ENCODE measurements at places on chromosomes 7 and 10.

- H3K27me3 ChIP-seq = peaks cover 15% of the 10 kb centered on the region
- no peak overlapping the region for H3K4me3 ChIP-seq
- no peaks in the 10 kb centered on the region for H3K36me3 ChIP-seq
- H3K4me1 ChIP-seq = no peaks in the 10 kb centered on the region
- no peak for DNase-seq
Measured at GRCh38 chr10:48763403-48763965, 78.8 kb downstream of the WDFY4 start.

GRCh38 chr10:16976803-16977202 is 152.8 kb downstream of the CUBN start:
- no peak overlapping the region for H3K4me3 ChIP-seq
- no peaks in the 10 kb centered on the region for H3K4me1 ChIP-seq
- no peak overlapping the region for H3K27ac ChIP-seq
- no peak for DNase-seq
- no peaks in the 10 kb centered on the region for H3K36me3 ChIP-seq

DNA sequence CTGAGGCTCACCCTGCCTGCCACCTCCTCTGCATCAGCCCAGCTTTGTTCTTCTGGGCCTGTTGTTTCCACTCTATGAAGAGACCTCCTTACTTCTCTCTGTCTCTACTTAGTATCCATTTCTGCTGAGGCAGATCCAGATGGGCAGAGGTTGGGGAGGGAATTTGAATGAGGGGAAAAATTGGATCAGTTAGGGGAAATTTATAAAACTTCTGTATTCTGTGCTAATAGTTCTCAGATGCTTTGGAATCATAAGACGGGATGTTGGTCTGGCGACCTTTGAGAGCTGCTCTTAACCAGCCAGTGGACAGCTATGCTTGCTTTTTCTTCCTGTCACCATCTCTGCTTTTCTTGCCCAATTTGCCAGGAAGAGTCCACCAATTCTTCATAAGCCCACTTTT is 55.5 kb downstream of the AUTS2 start:
- DNase-seq = no peak
- no peak overlapping the region for H3K4me3 ChIP-seq
- H3K4me1 ChIP-seq = no peaks in the 10 kb centered on the region
- H3K36me3 ChIP-seq = no peaks in the 10 kb centered on the region
- H3K27me3 ChIP-seq = no peaks in the 10 kb centered on the region

GRCh38 chr7:101950450-101951119 is 133.2 kb downstream of the CUX1 start:
- H3K27ac ChIP-seq = no peak overlapping the region
- no peaks in the 10 kb centered on the region for H3K4me1 ChIP-seq
- peaks cover 6% of the 10 kb centered on the region for H3K36me3 ChIP-seq
- H3K27me3 ChIP-seq = no peaks in the 10 kb centered on the region
- DNase-seq = no peak
- H3K4me3 ChIP-seq = no peak overlapping the region

- peak overlapping the region; percentile 45 for H3K27ac ChIP-seq
- H3K4me3 ChIP-seq = no peak overlapping the region
- no peaks in the 10 kb centered on the region for H3K36me3 ChIP-seq
- DNase-seq = peak; percentile 40
Measured at GRCh38 chr7:92809760-92810573, 26.4 kb downstream of the CDK6 start.

DNA sequence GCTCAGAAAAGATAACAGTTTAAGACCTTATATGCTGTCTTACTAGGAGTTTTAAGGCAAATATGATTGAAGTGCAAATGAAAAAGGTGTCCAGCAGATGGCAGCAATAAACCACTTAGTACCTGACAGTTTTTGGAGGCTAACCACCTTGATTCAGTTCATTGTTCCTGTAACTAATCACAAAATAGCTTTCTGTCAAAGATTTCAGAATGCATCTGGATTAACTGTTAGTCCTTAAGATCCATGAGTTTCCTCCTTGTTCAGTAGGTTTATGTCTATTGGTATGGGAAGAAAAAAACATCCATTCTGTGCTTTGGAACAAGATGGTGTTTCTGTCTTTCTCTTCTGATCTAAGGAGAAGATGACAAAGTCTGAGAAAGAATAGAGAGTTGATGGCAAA is 46.6 kb downstream of the CCSER2 start:
- no peaks in the 10 kb centered on the region for H3K4me1 ChIP-seq
- no peak overlapping the region for H3K4me3 ChIP-seq
- DNase-seq = no peak
- H3K36me3 ChIP-seq = peaks cover 8% of the 10 kb centered on the region
- H3K27ac ChIP-seq = no peak overlapping the region
- H3K27me3 ChIP-seq = no peaks in the 10 kb centered on the region

GRCh38 chr7:2357571-2357970 is 2.9 kb downstream of the EIF3B start:
- no peak overlapping the region for H3K4me3 ChIP-seq
- no peaks in the 10 kb centered on the region for H3K27me3 ChIP-seq
- DNase-seq = no peak
- H3K4me1 ChIP-seq = peaks cover 57% of the 10 kb centered on the region
- no peak overlapping the region for H3K27ac ChIP-seq

GRCh38 chr7:136039577-136040345 is 62.6 kb upstream of the MTPN start:
- no peaks in the 10 kb centered on the region for H3K4me1 ChIP-seq
- DNase-seq = no peak

DNA sequence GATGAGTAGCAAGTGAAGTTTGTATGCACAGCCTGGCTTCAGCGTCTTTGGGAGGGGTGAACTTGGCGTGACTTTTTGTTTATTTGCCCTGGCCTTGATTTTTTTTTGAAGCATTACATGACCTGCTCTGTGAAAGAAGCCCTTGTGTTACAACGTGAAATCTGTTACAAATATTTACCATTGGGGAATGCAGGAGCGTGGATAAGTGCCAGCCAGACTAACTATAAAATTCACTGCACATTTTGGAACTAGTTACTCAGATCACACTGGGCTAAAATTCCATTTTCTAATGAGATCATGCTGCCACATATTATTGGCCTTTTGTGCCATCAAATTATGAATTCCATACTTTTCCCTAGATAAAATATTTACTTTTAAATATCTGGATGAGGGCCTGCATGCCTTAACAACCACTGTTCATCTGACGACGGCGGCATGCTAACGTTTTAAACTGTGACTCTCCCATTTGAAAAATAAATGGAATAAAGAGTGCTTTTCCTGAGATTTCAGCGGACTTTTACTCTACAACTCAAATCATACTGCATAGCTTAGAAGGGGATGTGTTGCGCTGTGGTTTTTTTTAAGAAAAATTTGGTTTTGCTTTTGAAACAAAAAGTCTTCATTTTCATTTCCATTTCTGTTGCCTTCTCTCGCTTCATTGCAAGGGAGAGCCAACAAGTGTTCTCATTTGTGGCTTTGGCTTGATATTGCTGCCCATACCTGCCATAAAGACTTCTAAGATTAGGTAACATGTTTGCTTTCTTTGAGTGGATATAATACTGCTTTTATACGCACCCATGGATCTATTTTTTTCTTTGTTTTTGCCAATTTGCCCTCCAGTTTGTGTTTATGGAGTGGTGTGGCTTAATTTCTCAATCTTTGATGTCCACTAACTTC is 352.2 kb downstream of the TFEC start:
- no peak for DNase-seq
- H3K4me3 ChIP-seq = no peak overlapping the region
- no peaks in the 10 kb centered on the region for H3K4me1 ChIP-seq
- H3K27ac ChIP-seq = no peak overlapping the region
- no peaks in the 10 kb centered on the region for H3K27me3 ChIP-seq
- no peaks in the 10 kb centered on the region for H3K36me3 ChIP-seq

- peaks cover 8% of the 10 kb centered on the region for H3K36me3 ChIP-seq
- no peaks in the 10 kb centered on the region for H3K27me3 ChIP-seq
- no peak for DNase-seq
- H3K27ac ChIP-seq = no peak overlapping the region
Measured at GRCh38 chr7:66576646-66577045, 52.0 kb upstream of the KCTD7 start.

DNA sequence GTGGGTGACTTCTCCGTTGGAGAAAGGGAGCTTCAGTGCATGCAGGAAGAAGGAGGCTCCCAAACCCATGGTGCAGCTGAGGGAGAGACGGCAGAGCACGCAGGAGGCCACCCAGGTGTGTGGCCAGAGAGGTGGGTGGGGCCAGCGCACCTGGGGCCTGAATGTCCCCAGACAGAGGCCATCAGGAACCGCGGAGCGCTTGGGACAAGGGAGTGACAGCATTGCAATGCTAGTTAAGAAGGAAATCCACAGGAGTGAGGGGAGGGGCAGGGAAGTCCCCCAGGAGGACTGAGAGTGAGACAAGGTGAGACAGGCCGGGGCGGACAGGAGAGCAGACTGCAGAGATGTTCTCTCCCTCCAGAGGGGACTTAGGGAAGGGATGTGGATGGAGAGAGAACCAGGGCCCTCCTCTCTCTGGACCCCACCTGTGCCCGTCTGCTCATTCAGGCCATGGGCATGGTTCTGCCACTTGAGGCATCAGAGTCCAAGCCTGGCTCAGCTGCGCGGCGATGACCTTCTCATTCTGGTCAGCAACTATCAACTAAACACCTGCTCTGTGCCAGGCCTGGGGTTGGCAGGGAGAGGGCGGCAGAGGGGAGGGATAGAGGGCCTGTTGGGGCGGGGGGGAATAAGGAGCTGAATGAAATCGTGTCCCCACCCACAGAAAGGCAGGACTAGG is 69.4 kb upstream of the COL13A1 start:
- no peaks in the 10 kb centered on the region for H3K27me3 ChIP-seq
- H3K27ac ChIP-seq = no peak overlapping the region
- no peaks in the 10 kb centered on the region for H3K4me1 ChIP-seq

- H3K4me1 ChIP-seq = no peaks in the 10 kb centered on the region
- no peaks in the 10 kb centered on the region for H3K27me3 ChIP-seq
- H3K27ac ChIP-seq = no peak overlapping the region
- no peak overlapping the region for H3K4me3 ChIP-seq
Measured at GRCh38 chr7:6395898-6396595, 51.7 kb downstream of the DAGLB start.

- no peaks in the 10 kb centered on the region for H3K36me3 ChIP-seq
- H3K27ac ChIP-seq = no peak overlapping the region
- no peak for DNase-seq
- no peak overlapping the region for H3K4me3 ChIP-seq
- no peaks in the 10 kb centered on the region for H3K27me3 ChIP-seq
Measured at GRCh38 chr7:106376026-106376799, 91.4 kb upstream of the NAMPT start.

GRCh38 chr7:41339913-41340676 is 362.8 kb downstream of the INHBA start:
- H3K36me3 ChIP-seq = no peaks in the 10 kb centered on the region
- H3K4me1 ChIP-seq = no peaks in the 10 kb centered on the region
- no peak for DNase-seq
- no peak overlapping the region for H3K4me3 ChIP-seq
- H3K27ac ChIP-seq = no peak overlapping the region

- no peak overlapping the region for H3K4me3 ChIP-seq
- H3K36me3 ChIP-seq = no peaks in the 10 kb centered on the region
- H3K27ac ChIP-seq = no peak overlapping the region
- peaks cover 21% of the 10 kb centered on the region for H3K4me1 ChIP-seq
Measured at GRCh38 chr7:150964593-150965111, 13.5 kb downstream of the KCNH2 start.

DNA sequence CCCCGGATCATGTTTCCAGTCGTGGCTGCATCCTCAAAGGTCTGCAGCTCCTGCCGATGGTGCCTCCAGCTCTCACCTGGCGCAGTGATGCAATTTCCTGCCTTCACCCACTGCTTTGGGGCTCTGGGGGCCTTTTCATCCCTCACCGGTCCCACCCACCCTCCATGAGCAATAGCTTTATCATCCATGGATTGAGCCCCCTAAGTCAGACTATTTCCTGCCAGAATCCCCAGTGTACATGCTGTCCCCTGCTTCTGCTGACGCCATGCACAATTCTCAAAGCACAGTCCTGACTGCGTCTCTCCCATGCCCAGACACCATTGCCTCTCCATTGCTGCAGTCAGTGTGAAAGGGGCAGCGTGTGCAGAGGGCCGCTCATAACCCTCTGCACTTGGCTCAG is 49.7 kb downstream of the FAM241B start:
- DNase-seq = no peak
- no peaks in the 10 kb centered on the region for H3K4me1 ChIP-seq
- H3K27ac ChIP-seq = no peak overlapping the region
- no peaks in the 10 kb centered on the region for H3K27me3 ChIP-seq

DNA sequence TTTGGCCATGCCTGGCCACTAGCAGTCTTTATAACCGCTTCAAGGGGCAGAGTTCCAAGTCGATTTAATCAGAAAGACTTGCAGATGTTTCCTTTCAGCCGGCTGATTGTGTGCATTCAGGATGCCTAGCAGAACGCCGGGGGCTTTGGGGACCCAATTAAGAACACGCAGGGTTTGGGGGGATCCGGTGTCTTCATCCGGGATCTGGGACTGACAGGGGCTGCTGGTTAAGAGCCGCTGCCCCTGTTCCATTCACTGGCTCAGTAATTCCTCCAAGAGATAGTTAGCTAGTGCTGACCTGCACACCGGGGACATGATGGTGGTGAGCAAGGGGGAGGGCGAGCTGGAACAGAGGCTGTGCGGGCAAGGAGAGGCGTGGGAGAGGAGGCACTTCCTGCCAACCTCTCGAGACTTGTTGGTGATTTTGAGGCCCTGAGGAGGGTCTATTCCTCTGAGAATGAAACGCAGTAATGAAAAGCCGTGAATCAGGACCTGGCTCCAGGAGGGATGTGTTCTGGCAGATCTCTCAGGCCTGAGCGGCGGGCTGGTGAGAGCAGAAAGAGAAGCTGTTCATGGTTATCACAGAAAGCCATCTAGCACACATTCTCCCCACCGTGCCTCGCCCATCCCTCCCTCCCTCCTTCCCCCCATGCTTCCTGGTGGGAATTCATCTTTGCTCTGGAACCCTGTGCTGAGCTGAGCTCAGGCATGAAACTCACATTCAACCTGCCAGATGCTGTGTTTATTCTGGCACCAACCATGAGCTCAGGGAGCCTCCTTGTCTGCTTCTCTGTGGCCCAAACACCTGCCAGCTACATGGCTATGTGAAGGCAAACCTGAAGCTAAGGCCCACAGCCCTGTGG is 152.0 kb downstream of the CCDC3 start:
- no peak overlapping the region for H3K27ac ChIP-seq
- H3K4me3 ChIP-seq = no peak overlapping the region

GRCh38 chr10:119655566-119656001 is 4.4 kb downstream of the BAG3 start:
- H3K36me3 ChIP-seq = no peaks in the 10 kb centered on the region
- peaks cover 25% of the 10 kb centered on the region for H3K4me1 ChIP-seq
- H3K27me3 ChIP-seq = no peaks in the 10 kb centered on the region
- DNase-seq = peak; percentile 15
- peak overlapping the region; percentile 12 for H3K27ac ChIP-seq

DNA sequence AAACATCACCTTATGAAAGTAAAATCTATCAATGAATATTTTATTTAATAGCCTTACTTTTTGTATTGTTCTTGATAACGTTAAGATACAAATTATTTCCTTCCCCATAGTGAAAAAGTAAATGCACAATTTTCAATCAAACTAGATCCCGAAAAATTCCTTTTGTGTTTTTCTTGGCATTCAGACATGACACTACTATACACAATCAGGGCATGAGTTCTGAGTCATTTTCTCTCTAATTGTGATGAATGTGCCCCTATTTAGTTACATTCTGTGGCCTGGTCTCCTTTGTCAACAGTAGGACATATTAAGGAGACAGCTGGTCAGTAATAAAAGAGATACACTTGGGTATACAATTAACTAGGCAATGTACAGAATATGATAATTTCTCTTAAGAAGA is 19.8 kb downstream of the COL1A2 start:
- no peaks in the 10 kb centered on the region for H3K4me1 ChIP-seq
- H3K36me3 ChIP-seq = no peaks in the 10 kb centered on the region
- no peaks in the 10 kb centered on the region for H3K27me3 ChIP-seq
- DNase-seq = no peak
- no peak overlapping the region for H3K27ac ChIP-seq

GRCh38 chr10:62015994-62016393 is 114.5 kb downstream of the ARID5B start:
- DNase-seq = no peak
- H3K4me1 ChIP-seq = no peaks in the 10 kb centered on the region
- H3K27ac ChIP-seq = no peak overlapping the region
- peaks cover 6% of the 10 kb centered on the region for H3K36me3 ChIP-seq
- no peaks in the 10 kb centered on the region for H3K27me3 ChIP-seq

Measured in T-cell (primary cell).